Fibroblast of skin of left quadriceps (primary cell): ENCODE measurements at places on chromosomes 5 and 9.

DNA sequence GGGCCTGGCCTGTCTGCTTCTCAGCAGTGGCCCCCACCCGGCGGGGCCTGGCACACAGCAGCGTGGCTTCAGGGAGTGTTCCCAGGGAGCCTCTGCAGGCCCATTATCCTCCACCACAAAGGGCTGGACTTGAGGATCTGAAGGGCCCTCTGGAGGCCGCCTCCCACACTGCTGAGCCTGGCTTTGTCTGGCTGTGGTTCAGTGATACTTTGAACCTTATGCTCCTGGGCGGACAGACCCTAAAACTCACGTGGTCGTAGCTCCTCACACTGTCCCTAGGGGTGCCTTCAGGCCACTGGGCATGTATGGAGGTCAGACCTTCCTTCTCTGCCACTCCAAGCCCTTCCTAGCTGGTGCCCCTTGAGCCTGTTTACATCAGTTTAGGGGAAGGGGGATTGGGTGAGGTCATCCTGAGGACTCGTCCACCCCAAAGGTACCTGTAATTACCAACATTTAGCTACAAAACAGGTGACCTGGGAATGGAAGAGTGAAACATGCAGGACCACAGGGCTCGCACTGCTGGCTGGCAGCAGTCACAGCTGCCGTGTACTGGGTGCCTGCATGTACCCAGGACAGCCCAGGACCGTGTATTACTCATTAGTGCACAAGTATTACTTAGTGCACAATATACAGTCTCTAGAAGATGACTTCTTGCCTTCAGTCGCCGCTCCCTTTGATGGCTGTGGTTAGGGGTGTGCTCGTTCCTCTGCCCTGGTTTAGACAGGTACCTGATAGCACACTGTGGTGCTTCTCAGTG lies 8.5 kb downstream of the GRHPR start:
- no peak for DNase-seq

DNA sequence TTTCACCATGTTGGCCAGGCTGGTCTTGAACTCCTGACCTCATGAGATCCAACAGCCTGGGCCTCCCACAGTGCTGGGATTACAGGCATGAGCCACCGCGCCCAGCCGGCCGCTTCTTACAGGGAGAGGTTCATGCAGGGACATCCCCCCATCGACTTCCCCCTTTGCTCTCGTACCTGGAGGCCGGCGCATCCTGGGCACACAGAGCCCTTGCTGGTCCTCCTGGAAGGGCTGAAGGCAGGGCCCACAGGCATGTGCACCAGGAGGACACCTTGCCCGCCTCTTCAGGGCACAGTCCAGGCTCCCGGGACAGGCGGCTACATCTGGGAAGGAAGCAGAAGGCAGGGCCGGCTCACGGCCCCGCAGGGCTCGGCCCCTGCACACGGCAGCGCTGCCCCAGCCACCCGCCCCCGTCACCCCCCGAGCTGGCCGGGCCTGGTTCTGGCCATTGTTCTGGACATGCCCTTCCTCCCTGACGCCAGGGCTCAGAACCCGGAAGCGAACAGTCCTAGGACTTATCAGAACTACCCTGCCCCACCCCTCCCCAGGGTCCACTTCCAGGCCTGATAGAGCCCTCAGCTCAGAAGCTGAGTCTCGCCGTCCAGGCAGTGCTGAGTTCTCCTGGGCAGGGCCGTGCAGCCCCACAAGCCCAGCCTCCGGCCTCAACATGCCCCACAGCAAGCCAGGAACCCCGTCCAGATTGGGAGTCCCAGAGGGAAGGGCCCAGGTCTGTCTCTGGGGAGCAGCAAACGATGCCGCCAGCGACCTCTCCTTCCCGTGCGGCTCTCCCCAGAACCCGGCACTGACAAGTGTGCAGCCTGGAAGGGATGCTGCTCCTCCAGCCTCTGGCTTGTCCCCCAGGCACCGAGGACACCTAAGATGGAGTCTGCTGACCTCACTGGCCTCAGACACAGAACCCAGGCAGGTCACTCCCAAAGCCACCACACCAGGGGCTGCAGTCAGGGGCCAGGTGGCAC lies 2.9 kb downstream of the NPDC1 start:
- DNase-seq: no peak

GRCh38 chr5:36723912-36724311 lies 117.5 kb downstream of the SLC1A3 start:
- DNase-seq: no peak

GRCh38 chr5:143929486-143929885 lies 117.5 kb downstream of the HMHB1 start:
- no peak for DNase-seq

GRCh38 chr5:96214442-96215197 lies 218.4 kb downstream of the PCSK1 start:
- DNase-seq: no peak

- DNase-seq: peak; percentile 44
Observed at GRCh38 chr5:120405923-120406322, 58.2 kb upstream of the PRR16 start.

DNA sequence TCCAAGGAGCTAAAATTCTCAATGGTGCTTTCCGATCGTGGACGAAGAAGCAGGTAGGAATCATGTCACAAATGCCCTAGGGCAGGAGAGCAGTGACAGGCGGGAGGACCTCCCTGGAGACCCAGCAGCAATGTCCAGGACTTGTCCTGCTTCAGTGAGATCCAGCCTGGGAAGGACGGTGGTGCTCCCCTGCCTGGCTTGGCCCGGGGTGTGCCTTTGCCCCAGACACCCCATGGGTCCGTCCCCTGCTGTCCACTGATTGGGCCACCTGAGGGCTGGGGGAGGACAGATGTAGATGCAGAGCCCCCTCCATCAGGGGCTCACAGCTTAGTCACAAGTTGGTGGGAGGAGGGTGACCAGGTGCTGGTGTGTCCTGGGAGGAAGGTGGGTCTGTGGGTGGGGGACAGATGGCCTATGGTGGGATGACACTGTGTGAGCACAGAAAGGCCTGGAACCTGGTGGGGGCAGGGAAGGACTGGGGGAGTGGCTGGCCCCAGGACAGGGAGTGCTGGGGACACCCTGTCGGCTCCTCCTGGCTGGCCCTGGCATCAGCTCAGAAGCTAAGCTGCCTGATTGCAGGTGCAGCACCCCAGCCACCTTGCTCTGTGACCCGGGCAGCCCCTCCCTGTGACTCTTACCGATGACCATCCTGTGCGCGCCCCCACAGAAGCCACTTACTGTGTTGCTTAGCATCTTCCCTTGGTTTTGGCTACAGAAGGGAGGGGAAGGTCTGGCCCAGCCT lies 82.0 kb downstream of the PHF2 start:
- no peak for DNase-seq

- peak; percentile 96 for DNase-seq
Observed at GRCh38 chr9:96418083-96418919, at the start of gene ZNF367. TSS of gene ZNF367 (minus strand) at chr9:96418370. CDS start at chr9:96418032, 338 bp downstream.

GRCh38 chr9:121780177-121781040 lies 129.0 kb downstream of the DAB2IP start:
- DNase-seq: no peak

- no peak for DNase-seq
Observed at GRCh38 chr5:100401149-100401548, 134.0 kb upstream of the FAM174A start.

GRCh38 chr9:114048533-114049415 lies 29.3 kb downstream of the AMBP start:
- DNase-seq: no peak

GRCh38 chr5:65624025-65624570 lies at the start of gene TRIM23:
TSS of gene TRIM23 (minus strand) at chr5:65624333. CDS start at chr5:65624274, 59 bp downstream.
- peak; percentile 86 for DNase-seq

DNA sequence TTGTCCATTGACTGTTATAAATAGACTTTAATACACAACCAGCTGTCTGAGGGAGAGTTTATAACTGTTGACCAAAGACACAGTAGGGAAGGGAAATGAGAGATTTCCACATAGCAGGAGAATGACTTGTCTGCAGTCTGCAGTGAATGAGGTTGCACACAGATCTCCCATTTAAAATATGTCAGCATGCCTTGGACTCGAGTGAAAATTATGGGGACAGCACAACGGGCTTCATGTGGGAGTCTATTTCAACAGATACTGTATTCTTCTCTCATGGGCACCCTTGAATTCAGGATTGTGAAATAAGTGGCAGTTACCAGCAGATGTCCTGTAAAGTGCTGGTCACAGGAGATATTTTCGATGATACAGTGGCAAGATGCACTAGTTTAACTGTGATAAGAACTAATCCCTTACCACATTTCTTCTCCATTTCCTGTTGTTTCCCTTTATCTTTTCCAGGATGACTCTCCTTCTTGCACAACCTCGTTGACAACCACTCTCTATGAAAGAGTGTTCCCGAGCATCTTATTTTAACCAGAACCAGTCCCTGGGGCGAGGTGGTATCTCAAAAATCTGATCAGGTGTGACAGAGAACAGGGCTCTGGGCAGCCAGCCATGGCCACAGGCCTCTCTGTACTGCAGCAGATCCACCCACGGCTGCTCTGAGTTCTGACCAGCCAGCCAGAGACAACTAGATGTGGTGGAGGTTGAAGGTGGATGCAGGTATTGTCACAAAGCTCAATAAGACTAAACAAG lies 51.5 kb upstream of the MAP3K1 start:
- no peak for DNase-seq

DNA sequence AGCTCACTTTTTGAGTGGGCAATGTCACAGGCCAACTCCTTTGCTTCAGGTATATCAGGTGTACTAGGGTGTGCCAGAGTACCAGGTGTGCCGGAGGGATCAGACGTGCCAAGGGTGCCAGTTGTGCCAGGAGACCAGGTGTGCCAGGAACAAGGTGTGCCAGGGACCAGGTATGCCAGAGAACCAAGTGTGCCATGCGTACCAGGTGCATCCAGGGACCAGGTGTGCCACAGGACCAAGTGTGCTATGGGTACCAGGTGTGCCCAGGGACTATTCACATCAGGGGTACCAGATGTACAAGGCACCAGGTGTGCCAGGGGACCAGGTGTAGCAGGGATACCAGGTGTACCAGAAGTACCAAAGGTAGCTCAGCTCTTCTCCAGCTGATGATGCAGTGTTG lies 174.7 kb upstream of the S1PR3 start:
- DNase-seq: no peak

GRCh38 chr9:70595211-70595610 lies 180.8 kb upstream of the KLF9 start:
- no peak for DNase-seq

DNA sequence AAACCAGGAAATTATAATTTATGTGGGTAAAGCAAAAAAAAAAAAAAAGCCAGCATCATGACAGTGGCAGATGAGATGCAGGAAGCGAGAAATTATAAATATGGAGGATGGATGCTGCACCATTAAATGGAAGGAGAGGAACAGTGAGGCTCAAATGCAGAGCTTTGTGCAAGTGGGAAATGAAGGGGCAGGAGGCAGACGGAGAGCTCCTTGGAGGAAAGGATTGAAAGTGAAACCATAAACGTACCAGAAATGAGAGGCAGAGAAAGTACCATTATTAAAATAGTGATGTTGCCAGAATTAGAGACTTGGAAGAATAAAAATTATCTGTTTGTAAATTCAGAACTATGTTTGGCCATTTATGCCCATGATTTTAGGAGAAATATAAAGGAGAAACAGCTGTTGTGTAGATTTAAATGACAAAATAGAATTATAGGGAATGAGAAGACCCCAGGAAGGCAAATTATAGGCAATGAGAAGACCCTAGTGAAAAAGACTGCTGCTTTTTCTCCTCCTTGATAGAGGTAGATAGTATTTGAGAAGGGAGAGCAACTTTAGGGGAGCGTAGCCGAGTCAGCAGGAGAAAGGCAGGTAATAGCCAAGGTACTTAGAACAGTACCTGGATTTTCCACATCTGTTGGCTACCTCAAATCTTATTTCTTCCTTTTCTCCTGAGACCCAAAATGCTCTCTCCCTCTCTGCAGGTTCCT lies 341.0 kb upstream of the CD180 start:
- DNase-seq: no peak

GRCh38 chr9:122377241-122378164 lies 6.7 kb downstream of the PTGS1 start:
- no peak for DNase-seq

- no peak for DNase-seq
Observed at GRCh38 chr5:141910271-141910673, 13.4 kb upstream of the DELE1 start.

DNA sequence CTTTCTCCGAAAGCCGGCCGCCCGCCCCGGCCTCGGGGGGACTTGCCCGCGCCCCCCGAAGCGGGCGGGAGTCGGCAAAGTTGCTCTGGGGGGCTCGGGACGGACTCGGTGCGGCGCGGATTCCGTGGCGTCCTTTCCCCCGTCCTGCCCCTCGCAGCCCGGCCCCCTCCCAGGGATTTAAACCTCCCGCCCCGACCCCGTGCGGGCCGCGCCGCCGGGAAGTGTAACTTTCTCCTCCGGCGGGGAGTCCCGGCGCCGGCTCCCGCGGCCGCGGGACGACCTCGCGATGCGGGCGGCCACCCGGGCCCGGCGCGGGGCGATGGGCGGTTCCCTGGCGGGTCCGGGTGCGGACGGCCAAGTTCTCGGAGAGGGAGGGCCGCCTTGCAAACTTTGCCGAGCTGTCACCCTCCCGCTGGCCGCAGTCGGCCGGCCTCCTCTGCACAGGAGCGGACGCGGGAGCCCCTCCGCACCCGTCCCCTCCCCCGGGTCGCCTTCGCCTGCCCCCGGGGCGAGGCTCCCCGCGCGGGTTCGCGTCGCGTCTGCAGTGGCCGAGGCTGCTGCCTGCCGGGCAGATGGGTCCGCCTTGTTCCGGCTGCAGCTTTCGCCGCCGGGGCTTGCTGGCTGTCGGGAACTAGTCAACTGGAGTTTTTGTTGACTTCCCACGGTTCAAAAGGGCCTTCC lies 732 bp downstream of the PBX3 start:
- no peak for DNase-seq
